ENCODE measurements at places on chromosomes 1 and 21.

DNA sequence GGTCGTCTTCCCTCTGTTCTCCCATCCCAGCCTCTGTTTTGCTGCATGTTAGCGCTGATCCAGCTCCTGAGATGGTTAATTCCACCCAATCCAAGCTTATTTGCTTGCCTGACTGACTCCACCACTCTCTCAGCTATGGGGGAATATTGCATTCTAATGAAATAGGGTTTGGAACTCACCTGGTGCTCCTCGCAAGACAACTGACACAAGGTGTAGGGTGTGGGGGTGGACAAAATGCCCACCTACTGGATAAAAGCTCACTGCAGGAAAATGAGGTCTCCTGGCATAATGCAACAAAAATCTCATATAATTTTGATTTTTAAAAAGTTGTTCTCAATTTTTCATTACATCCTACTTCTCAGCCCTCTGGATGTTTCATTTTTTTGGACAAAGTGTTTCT, 259.0 kb downstream of the ZNF648 start:
- no peak for DNase-seq

GRCh38 chr1:37795340-37796125, 1.9 kb downstream of the MANEAL start:
- no peak for DNase-seq

- DNase-seq, result no peak
These were observed 109.7 kb downstream of the SYT2 start for GRCh38 chr1:202600432-202601041.

DNA sequence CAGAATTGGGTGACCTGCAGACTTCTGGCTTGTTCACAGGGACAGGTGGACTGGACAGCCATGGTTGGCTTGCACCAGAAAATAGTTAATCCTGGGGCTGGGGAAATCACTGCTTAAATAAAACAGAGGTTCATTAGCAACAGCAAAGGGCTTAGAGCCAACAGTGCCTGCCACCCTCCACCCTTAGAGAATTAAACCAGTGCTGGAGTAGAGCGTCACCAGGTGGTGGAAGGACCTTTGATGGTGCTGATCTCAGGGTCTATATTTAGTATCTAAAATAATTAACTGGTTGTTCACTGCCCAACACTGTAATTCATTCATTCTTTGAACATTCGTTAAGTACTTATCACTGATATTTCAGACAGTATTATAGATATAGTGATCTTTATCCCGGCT, 34.7 kb upstream of the PDE9A start:
- DNase-seq, result no peak

GRCh38 chr1:12100071-12100470, 37.0 kb downstream of the TNFRSF8 start:
- no peak for DNase-seq

GRCh38 chr1:41813755-41814745, 104.7 kb downstream of the HIVEP3 start:
- DNase-seq, result no peak

DNA sequence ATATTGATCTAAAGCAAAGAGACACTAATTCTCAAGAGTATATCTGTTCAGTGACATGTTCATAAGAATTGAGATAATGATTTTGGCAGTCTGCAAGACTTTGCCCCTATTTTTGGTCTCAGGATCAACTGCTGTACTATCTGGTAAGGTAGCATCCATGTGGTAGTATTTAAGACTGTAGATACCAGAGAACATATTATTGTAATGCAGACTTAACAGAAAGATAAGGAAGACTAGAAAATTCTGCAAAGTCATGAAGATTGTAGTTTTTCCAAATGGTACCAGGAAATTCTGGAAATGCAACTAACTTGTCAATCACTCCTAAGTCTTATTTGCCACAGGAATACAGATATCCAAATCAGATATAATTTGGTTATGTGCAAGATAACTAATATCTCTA, 35.1 kb downstream of the RNF2 start:
- no peak for DNase-seq

- DNase-seq, result no peak
These were observed 23.9 kb upstream of the KCTD3 start for GRCh38 chr1:215543191-215543606.

GRCh38 chr1:47181955-47182675, 7.7 kb downstream of the PDZK1IP1 start:
- DNase-seq, result no peak

DNA sequence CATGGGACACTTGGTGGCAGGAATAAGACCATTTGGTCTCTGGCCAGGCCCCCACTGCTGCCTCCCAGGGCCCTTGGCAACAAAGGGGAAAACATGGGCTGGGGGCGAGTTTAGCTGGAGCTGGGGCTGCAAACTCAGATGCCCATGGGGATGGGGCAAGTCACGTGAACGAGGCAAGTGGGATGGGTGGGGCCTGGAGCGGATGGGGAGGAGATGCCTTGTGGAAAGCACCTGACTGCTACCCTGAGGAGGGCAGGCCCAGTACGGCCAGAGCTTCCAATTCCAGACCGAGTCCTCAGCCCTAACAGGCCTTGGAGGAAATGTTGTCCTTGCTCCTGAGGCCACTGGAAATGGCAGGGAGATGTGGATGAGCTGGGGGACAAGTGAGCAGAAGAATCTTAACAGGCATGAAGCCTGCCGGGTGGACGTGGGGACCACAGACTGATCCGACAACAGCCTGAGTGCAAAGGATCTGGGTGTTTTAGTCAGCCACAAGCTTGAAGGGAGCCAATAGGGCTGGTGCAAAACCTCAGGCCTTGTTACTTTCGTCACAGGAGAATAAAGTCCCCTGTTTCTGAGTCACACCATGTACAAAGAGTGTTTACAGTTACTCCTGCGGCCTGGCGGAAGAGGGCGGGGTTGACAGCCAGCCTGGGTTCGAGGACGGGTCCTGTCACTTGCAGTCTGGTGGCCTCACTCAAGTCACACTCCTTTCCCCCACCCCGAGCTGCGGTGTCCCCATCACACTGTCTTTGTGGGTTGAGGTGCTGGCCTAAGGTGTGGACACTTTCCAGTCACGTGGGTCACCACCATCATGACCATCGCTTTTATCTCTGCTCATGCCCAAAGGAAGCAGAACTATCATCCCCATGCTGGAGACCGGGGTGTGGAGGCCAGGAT, 19.1 kb downstream of the RUNX3 start:
- no peak for DNase-seq

DNA sequence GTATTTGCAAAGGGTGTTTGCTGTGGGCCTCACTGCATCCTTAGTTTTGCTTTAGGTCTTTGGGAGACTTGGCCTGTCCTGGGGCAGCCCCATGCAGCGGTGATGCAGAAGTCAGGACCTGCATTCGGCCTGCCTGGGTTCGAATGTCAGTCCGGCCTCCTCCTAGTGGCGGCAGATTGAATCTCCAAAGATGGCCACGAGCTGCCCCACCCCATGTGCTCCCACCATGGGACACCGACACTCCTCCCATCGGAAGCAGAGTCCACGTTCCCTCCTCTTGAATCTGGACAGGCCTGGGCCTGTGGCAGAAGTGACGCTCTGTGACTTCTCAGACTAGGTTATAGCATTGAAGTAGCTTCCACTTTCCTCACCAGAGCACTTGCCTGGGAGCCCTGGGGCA, 16.3 kb upstream of the NPPB start:
- no peak for DNase-seq

- no peak for DNase-seq
These were observed 115.5 kb downstream of the RERE start for GRCh38 chr1:8701794-8702471.

- DNase-seq, result no peak
These were observed 11.9 kb upstream of the PAQR6 start for GRCh38 chr1:156259805-156260204.

- no peak for DNase-seq
These were observed 268.1 kb downstream of the GRIK1 start for GRCh38 chr21:29671728-29672127.

DNA sequence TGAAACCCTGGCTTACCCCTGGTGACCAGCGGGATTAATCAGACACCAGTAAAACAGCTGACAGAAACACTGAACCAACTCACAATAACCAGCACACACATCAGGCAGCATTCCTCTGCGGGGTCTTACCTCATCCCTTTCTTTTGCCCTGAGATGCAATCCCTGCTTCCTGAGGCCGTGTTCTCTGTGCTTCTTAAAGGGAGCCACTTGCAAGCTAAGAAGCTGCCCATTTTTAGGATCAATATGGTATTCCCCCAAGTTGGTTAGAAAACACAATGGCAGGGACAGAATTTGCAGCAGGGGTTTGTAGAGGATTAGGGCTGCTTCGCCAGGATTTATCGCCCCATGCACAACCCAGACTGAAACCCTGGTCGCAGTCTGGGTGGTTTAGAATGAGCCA, 74.7 kb upstream of the OLIG2 start:
- no peak for DNase-seq

DNA sequence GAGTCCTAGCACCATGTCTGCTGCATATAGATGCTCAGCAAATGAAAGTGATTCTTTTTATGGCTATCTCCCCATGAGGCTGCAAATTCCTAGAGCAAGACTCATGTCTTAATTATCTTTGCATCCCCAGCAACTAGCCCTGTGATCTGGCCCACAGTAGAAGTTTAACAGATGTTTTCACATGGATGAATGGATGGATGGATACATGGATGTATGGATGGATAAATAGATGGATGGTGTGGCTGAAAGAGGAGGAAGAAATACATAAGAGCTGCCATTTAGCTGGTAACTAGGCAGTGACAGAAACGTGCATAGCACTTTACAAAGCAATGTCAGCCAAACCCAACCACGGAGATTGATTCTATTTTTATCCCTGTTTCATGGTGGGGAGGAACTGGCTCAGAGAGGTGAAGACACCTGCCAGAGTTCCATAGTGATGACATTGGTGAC, 32.7 kb upstream of the ZBTB40 start:
- peak; percentile 6 for DNase-seq

GRCh38 chr1:109199710-109200109, 14.0 kb upstream of the SARS1 start:
- DNase-seq, result no peak

DNA sequence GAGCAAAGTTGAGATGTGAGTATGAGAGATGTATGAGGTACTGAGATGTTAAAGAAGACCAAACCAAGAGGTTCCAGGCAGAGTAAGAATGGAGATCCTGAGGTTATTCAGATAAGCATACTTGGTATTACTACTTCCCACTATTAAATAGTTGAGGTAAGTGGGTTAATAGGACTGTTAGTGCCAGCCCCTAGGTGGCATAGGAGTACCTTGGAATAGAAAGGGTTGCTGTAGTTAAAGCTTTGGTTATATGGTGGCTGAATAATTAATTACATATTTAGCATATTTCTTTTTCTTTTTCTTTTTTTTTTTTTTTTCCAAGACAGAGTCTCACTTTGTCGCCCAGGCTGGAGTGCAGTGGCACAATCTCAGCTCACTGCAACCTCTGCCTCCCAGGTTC, 397.9 kb upstream of the TMPRSS15 start:
- peak; percentile 23 for DNase-seq

DNA sequence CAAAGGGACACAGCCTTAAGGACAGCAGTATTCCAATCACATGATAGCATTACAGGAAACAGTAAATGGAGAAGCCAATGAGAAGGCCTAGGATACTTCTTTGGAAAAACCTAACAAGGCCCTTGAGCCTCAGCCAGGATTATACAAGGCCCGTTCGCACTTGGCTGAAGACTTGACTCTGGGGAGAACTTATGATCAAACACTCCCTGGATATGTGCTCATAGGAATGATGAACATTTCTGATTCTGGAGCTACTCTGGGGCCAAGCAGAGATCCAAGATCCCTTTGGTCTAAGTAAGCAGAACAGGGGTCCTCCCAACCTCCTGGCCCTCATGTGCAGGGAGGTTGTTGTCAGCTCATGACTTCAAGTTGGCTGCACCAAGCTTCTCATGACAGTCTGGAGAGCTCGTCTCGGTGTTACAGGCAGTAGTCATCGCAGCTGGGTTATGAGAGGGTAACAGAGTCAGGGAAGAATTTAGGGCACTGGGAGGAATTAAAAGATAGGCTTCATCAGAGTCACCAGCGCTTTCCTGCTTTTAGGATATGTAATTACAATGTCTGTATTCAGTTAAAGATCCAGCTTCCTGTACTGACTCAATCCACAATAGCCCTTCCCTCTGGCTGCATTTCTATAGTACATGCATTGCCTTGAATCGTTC, 92.5 kb upstream of the IRF2BP2 start:
- DNase-seq, result no peak

DNA sequence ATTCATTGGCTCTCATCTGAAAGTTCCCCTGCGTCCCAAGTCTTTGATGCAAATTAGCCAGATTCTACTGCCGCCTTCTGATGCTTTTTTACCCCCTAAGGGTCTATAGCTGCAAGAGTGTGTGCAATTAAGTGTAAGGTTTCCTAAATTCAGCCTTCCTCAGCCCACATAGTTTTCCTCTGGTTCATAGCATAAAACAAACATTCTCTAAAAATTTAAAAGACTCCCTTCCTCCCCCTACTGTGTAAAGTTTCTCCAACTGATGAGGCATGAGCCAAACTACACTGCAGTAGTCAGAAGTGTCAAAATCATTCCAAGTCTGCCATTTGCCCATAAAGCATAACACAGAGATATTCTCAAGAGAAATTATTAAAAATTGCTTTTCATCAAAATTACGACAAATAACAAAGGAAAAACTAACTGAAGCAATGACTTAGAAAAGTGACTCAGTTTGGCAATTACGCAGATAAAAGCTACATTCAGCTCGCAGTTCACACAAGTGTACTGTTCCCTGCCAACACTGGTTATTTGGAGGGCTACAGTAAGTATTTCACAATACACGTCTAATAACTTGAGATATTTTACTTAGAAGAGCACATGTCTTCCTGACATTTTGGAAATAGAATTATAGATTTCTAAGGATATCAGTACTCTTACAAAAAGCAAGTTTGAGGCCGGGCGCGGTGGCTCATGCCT, 15.4 kb downstream of the KCNH1 start:
- no peak for DNase-seq

Data from Jurkat, Clone E6-1 (cell line).